Stimulated activated CD4-positive, alpha-beta T cell treated with anti-CD3 and anti-CD28 coated beads, Interleukin-4, amount 100 ng/mL, for 24 hours (primary cell): ENCODE measurements at places on chromosomes 2 and 18.

DNA sequence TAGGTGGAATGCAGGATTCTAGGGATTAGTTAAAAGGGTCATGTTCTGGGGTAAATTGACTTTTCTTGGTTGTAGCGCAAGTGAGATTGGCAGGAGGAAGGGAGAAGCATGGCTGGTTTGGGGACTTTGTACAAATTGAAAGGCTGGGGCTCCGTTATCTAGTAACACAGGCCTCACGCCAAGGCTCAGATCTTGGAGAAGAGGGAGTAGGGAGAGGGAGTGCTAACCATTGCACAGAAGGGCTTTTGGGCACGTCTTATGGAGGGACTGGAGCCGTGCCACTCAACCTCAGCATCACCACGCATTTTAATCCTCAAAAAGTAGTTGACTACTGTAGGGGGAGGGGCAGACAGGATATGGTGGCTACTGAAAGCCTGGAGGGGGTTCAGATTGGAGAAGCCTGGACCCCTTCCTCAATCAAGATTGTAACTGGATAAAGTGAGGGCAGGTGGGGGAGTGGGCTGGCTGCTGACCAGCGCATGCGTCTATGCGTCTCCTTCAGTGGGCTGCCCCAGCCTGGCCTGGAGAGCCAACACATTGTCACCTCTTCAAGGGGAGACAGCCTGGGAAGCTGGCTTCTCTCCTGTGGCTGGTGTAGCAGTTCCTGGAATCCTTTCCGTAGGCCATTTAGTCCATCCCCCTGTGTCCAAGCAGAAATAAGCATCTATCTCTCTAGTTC, 14.3 kb downstream of the IGFBP5 start:
- no peak for DNase-seq

- DNase-seq = no peak
Observed at GRCh38 chr2:118936936-118937335, 5.1 kb upstream of the MARCO start.

GRCh38 chr2:164052006-164052405, 316.2 kb upstream of the FIGN start:
- no peak for DNase-seq

GRCh38 chr2:11009891-11010290, 98.2 kb downstream of the KCNF1 start:
- no peak for DNase-seq

- no peak for DNase-seq
Observed at GRCh38 chr2:61995065-61995464, 89.6 kb downstream of the COMMD1 start.

GRCh38 chr2:118197011-118197675, 108.9 kb downstream of the INSIG2 start:
- DNase-seq = no peak

DNA sequence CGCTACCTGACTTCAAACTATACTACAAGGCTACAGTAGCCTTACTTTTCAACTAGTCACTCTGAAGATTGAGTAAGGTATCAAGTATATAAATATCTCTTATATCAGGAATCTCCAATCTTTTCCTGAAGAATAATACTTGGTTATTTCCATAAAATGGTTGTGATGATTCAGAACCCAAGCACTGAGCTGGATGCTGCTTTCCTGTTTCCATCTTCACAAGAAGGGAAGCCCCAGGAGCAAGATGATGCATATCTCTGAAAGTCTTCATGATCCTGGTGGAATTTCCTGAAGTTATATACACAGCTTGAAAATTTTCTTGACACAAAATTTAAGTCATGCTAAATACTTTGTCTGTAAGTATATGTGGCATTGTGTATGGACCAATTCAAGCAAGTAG, 243.9 kb upstream of the TANK start:
- DNase-seq = no peak

DNA sequence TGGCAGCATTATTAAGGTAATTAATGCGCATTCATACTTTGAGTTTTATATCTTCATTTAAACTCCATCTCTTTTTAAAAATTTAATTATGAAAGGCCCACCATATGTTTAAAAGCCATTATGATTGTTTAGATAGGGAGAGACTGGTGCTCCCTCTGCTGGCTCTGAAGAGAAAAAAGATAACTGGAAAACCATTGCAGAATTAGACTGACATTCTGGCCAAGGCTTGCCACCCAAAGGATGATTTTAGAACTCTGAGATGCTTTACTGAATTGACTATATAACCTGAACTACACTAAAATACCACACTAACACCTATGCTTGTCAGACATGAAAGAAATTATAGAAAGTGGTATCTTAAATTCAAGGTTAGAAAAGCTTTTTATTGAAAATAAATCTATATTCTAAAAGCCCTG, 127.6 kb upstream of the SPOPL start:
- DNase-seq = no peak

- DNase-seq = no peak
Observed at GRCh38 chr2:6972067-6972710, 55.0 kb downstream of the RNF144A start.

DNA sequence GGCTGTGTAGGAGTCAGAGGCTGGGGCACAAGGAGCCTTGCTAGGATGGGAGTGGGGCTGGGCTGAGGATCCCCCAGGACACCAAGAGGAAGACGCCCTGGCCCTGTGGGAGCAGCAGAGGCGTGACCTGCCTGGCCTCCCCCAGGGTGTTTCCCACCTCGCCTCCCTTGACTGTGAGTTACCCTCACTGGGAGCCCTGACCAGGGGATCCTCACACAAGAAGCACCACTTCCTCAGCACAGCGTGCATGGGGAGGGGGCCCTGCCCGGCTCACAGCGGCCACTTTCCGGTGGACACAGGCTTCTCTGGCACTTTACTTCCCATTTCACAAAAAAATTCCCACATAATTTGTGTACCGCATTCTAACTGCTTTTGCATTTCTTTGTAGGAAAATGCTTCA, 187.7 kb downstream of the EIPR1 start:
- DNase-seq = no peak

DNA sequence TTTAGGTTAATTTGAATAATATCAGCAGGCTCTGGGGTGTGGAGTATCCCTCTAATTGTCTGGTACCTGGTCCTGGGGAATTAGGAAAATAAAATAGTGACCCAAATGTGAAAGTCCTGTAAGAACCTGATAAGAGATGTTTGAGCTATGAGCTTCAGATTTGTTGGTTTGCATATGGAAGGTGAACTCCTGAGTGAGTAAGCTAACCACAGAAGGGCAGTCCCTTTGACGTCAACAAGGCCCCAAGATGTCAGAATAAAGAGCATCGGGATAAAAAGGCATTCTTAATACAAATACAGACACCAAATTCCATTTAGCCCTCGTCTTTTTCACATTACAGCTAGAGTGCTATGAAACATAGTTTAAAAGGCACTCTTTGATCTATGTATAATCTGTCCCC, 1366.3 kb upstream of the TMEFF2 start:
- DNase-seq = no peak

DNA sequence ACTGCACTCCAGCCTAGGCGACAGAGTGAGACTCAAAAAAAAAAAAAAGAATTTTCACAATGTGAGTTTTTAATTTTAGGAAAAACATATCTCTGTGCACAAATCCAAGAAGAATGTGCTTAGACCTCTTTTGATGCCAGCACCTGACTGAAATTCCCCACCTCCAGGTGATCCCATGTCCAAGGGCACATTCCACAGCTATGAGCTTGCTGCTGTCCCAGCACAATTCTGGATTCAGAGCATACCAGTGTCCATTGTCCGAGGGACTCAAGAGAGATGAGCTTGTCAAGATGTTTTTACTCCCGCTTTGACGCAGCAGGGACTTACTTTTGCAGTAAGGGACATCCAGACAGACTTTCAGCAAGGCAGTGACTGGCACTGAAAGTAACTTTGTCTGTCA, 489.1 kb upstream of the ACVR2A start:
- no peak for DNase-seq

- peak; percentile 24 for DNase-seq
Observed at GRCh38 chr18:13273800-13274199, 55.2 kb downstream of the LDLRAD4 start.
